ENCODE measurements at places on chromosomes 6 and 20. TPM values are rescaled to one million over a fixed set of nuclear protein-coding genes. Genes with fewer than 3 reads are reported as not detected.

The GRIK2 gene
- polyA plus RNA-seq = 1.6 TPM

The SSTR4 gene
- polyA plus RNA-seq = not detected

The PDYN gene
- polyA plus RNA-seq = not detected

The LY6G6C gene
- polyA plus RNA-seq = 0.39 TPM

The RIMS4 gene
- 4.9 TPM for polyA plus RNA-seq

The DACT2 gene
- 8.8 TPM for polyA plus RNA-seq

The TSBP1 gene
- polyA plus RNA-seq = not detected
